ENCODE measurements at places on chromosomes 13 and 19. TPM values are rescaled to one million over a fixed set of nuclear protein-coding genes. Genes with fewer than 3 reads are reported as not detected.

DNA sequence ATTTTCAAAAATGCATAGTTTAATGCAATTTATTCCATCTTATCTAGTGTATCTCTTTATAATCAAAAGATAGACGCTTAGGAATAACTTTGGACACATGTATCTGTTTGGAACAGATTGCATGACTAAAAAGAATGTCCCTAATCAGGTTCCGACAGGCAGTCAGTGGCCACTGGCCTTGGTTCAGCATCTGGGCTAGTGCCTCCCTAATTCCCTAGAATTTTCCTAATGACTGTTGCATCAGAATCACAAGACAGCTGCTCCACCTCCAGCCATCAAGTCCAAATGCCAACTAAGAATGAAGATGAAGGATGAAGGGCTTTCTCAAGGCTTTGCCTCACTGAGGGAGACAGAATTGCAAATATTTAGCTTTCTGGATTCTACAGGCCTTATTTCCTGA lies 173.8 kb downstream of the EFNB2 start:
- DNase-seq: no peak

ZNF540 gene
- total RNA-seq: 0.42 TPM

DNA sequence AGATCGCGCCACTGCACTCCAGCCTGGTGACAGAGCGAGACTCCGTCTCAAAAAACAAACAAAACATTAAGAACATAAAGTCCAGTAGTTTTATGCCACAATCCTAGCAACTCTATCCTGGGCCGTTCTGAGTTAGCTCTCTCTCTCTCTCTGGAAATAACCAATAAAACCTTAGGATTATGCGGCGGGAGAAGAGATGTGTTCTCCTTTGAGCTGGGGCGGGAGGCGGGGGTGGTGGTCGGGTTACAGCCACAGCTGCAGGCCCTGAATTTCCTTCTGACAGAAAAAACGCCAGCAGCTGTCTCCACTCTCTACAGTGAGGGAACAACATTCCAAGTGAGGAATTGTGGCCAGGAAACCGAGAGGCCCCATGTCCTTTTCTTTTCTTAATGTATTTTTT lies 9.1 kb upstream of the PNMA8A start:
- no peak for DNase-seq

VSTM1 gene
- total RNA-seq: not detected
